Activated CD4-positive, alpha-beta T cell treated with anti-CD3 and anti-CD28 coated beads, Interleukin-2, amount 50 U/mL, for 4 hours (primary cell): ENCODE measurements at places on chromosomes 16 and 17.

- no peak for DNase-seq
These were observed 40.1 kb upstream of the USP7 start for GRCh38 chr16:9003763-9004162.

DNA sequence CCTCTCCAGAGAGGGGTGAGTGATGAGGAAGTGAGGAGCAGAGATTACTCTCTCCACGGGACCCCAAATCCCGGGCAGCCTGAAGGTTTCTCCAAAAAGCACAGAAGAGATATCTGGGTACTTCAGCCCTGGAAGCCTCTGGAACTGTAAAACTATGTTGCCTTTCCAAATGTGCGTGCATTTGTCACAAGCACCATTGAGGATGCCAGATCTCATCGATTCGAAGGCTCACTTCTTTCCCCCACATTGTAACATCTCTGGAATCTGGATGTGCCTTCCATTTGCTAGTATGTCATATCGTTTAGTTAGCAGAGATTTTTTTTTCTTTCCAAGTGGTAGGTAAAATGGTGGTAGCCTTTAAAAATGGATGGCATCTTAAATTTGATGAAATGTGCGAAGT, 45.8 kb downstream of the ABCC12 start:
- DNase-seq, result no peak

DNA sequence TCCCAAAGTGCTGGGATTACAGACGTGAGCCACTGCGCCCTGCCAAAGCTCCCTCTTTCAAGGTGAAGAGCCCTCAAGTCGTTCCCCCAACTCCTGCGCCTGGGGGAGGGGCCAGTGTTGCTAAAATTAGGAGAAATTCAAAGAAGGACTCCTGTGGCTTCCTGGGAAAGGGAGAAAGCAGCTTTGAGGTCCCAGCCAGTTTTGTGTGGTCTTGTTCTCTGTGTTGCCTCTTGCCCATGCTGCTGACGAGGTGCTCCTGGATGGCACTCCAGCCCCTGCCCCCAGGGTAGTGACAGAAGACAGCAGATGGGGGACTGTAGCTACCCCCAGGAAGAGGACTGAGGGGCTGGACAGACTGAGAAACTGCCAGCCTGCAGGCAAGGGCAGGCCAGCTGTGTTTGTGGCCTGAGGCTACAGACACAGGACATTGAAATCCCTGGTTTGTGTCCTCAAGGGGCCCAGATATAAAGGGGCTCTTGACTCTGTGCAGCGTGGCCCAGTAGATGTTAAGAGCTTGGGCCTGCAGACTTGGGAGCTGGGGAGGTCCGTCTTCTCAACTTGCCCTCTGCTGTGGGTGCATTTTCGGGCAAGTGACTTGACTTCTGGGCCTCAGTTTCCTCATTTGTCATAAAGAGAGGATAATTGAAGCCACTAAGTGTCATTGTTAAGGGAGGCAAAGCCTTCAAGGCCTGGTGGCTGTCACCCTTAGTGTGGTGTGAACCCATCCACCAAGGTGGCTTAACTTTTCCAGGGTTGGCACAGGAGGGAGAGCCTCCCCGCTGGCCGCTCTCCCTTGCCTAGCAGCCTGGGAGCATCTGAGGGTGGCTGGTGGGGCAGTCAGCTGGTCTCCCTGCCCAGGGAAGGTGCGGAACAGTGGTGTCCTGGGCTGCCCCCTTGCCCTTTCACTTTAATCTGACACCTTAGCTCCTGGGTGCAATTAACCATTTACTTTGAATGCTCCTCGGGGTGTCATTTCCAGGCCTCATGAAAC, 4.1 kb downstream of the UBALD2 start:
- no peak for DNase-seq

DNA sequence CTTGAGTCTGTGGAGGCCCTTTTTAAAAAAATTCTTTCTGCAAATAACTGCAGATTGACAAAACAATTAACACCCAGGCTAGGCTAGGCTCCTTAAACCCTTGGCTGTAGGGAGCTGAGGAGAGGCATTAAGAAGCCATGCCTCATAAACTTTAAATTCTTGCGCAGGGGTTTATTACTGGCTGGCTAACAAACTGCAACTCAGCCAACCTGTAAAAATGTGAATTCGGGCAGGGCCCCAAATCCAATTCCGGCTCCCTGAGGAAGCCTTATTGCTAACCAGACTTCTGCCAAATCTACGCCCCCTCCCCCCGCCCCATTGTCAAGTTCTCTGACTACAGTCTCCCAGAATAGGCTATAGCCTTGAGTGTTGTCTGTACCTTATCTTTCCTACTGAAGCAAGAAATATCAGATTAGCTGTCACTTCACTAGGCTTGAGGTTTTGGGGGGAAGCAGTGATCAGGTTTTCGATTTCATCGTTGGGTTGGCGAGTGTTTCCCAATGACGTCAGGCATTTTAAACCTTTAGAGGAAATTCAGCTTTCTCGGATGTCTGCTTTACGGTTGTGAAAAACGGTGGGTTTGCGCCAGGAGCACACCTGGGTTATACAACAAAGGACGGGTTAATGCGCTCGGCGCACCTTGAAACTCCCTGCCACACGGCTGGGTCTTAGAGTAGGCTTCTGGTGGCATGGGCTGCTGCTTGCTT, 2.0 kb downstream of the CDH3 start:
- no peak for DNase-seq

GRCh38 chr16:71537643-71538042, 11.4 kb downstream of the CHST4 start:
- DNase-seq, result no peak

DNA sequence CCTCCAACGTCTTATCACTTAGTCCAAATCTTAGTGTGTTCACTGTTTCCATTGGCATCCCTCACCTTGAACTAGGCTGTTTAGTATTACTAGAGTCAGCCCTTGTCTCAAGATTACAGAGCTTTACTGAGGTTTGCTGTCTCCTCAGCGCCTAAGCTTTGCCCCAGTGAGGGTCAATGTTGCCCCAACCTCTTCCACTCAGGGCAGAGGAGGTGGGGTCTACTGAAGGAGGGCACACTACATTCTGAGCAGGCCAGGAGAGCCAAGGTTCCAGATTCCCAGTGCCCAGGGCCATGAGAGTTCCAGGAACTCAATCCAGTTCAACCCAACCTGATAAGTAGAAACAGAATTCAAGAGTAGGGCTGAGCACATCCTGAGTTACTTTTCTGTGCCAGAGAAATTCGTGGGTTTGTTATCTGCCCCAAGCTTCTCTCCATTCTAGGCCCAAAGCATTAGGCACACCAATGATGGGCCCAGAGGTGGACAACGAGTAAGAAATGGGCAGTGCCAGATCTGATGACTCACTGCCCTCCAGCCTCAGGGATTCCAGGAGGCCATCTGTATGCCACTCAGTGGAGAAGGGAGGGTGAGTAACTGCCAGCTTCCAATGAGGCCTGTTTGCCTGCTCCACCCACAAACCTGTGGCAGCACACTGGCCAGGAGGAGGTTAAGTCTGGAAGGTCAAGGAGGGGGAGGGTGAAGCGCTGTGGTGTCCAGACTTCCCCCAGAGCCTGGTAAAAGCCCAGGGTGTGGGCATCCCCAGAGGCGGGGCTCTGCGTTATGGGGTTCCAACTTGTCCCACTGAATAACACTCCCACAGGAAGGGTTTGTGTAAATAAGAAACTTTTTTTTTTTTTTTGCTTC, 8.2 kb downstream of the TUBG2 start:
- no peak for DNase-seq

DNA sequence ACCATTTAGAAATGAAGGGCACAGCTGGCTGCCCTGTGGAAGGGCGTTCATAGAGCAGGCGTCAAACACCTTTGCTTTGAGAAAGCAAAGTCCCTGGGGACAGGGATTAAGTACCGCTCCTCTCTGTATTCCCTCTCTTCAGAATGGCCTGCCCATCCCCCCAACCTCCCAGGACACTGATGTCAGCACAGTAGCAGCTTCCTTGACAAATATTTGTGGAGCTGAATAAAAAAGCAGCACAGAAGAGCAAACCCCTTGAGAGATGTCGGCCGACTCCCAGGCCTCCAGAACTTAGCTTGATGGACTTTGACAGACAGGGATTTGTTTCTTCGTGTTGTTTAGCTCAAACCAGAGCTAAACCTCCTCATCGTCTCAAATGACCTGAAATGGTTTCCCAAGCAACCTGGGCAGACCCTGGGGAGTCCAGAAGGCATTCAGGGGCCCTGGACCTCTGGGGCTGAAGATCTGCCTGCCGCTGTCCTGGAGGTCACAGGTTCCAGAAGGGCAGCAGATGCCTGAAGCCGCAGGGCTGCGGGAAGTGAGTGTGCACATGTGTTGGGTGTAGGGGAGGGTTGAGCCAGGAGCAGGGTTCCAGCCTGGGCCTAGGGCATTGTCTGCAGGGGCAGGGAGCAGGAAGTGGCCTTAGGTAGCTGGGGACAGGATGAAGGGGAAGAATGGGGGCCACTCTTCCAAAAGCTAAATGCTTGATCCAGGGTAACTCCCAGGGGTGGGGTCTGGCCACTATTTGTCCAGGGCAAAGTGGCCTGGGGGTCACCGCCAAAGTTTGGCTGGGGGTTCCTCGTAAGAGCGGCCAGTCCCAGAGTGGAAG, 42.3 kb upstream of the NKD1 start:
- DNase-seq, result no peak

DNA sequence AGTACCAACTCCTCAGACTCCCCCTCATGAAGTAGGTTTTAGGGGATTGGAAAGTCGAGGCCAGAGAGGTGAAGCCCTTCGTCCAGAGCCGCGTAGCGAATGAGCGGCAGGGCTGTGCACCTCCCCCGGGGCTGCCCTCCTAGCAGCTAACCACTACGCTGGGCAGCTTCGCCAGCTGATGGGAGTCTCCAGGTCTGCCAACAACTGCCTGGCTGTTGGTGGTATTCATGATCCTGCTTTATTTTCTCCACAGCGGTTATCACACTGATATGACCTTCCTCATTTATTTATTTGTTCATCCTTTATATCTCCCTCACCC, 773 bp upstream of the NETO2 start:
- DNase-seq, result no peak

- no peak for DNase-seq
These were observed 62.2 kb downstream of the PITPNC1 start for GRCh38 chr17:67439269-67439668.

GRCh38 chr17:77269696-77270681, 129.2 kb downstream of the SEC14L1 start:
- DNase-seq, result no peak
